ENCODE measurements at places on chromosomes 5 and 9.
A peak's percentile ranks its signal among the peaks of the same experiment; 100 is the strongest.

DNA sequence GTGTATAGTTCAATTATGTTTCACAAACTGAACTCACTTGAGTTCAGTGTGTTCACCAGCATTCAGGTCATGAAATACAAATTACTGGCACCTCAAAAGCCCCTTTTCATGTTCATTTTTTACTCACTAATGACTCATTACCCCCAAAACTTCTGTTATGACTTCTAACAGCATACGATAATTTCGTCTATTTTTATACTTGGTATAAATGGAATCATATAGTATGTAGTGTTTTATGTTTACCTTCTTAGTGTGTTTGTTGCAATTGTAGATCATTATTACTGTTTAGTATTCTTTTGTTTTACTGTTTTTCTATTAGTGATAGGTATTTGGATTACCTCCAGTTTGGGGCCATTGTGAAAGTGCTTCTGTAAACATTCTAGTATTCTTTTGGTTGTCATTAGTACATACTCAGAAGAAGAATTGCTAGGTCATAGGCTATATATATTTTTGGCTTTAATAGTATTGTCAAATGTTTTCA lies 33.4 kb downstream of the DDX4 start:
- ATAC-seq = no peak

DNA sequence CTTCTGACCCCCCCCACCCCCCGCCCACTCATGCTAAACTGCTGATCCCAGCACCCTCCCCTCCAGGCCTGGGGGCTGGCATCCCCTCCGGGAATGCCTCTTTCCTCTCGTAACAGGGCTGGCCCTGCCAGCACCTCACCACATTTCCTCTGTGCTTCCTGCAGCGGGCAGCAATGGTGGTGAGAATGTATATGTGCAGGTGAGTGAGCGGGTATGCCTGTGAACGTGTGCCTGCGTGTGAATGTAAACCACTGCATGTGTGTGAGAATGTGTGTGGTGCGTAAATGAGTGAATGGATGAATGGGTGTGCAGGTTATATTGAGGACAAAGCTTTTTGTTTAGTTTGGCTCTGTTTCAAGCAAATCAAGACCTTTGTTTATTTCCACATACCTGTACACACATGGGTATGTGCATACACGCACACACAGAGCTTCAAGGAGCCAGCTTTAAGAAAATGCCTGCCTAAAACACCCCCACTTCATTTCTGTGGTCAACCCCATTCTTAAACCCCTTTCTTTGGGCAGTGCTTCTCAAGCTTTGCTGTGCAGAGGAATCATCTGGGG lies 95.7 kb upstream of the SHB start:
- ATAC-seq = peak; percentile 48

DNA sequence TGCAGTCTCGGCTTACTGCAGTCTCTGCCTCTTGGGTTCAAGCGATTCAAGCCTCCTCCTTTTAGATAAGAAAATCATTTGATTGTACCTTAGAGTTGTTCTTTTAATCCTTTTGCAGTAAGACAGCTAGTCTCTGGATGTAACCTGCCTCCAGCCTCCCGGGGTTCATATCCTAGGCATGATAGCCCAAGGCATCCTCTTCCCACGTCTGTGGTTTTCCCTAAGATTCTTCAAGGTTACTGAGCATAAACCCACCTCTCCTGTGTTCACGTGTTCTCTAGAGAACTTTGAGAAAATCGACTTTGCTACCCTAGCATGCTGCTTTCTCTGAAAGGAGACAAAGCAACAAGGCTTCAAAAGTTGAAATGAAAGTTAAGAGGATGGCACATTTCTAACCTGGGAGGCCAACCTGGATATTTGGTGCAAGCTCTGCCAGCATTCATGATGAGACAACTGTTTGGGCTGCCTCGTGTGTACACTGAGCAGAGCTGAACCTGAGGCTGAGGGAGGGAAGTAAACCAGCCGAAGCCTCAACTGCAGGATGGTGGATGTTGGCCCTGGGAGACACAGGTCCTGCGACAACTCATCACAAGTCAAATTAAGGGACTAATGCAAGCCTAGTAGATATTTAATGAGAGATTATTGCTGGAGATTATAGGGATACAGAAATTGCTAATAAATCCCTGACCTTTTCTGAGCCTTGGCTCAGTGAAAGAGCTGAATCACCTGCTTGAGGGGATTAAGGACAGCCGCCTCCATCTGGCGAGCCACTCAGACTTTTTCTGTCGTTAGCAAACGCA lies 261.8 kb downstream of the ARHGAP26 start:
- ATAC-seq = peak; percentile 64

DNA sequence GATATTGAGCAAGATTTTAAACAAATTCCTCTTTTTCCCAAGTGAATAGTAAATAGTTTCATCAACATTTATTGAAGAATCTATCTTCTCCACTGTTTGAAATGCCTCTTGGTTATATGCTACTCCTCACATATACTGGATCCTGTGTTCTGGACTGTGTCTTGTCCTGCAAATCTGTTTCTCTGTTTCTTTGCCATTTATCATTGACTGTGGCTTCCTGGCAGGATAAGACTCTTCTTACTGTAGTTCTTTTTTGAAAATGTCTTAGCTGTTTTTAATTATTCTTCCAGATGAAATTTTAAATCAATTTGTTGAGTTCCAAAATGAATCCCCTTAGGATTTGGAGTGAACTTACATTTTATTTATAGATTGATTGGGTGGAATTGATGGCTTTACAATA lies 27.8 kb downstream of the RALGPS1 start:
- ATAC-seq = no peak

- ATAC-seq = peak; percentile 65
These were observed 110.5 kb upstream of the CDKN2B start for GRCh38 chr9:22119522-22120158.

DNA sequence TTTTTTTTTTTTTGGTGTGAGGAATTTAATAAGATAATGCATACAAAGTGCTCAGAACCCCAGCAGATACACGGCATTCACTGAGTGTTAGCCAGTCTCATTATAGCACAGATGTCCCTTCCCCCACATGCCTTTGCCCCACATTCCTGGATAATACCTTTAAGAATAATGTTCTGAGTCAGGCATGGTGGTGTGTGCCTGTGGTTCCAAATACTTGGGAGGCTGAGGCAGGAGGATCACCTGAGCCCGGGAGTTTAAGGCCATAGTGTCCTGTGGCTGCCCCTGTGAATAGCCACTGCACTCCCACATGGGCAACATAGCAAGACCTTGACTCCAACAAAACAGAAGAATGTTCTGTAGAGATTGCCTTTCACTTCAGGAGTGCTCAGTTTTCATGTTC lies 24.2 kb upstream of the ANKRD18A start:
- ATAC-seq = no peak

GRCh38 chr5:26259081-26259480 lies 779.3 kb downstream of the CDH9 start:
- ATAC-seq = no peak

- ATAC-seq = peak; percentile 37
These were observed 24.0 kb downstream of the CHD1 start for GRCh38 chr5:98904780-98905179.

GRCh38 chr9:21434202-21435014 lies 5.8 kb upstream of the IFNA1 start:
- ATAC-seq = peak; percentile 42

- no peak for ATAC-seq
These were observed 31.6 kb upstream of the NAA35 start for GRCh38 chr9:85909390-85909789.

GRCh38 chr5:53924392-53924791 lies 364.0 kb downstream of the NDUFS4 start:
- no peak for ATAC-seq

DNA sequence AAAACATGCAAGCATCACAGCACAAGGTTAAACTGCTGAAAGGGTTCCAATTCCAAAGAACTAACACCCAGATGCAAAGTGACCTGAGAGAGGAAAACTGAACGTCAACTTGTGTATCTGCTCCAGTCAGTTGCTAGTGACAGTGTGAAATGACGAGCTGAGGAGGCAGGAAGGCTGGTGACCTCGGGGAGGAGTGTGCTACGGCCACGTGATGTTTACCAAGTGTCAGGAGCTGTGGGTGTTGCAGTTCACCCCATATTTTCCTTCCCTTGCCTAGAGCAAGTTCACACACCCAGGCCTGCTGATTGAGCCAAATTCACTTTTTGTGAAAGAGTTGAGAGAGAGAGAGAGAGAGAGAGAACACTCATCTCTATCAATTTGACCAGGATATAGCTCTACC lies 231.6 kb upstream of the ANKH start:
- peak; percentile 84 for ATAC-seq

DNA sequence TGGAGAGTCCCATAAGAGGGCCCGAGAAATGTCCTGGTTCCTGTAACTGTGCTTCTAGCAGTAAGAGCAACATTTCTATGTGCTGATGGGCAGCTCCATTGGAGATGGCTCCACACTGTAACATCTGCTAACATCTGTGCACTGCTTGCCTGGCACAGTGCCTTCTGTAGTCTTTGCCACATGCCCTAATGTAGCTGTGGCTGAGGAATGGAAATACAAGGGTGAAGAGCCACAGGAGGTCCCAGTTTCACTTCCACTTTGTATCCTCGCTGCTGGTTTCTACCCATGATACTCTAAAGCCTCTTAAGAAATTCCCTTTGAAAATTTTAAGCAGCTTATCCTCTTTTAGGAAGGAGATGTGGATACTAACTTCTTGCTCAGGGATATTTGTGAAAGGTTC lies 97.4 kb downstream of the HOMER1 start:
- no peak for ATAC-seq

GRCh38 chr5:155728146-155728856 lies 598.7 kb upstream of the SGCD start:
- ATAC-seq = peak; percentile 73

GRCh38 chr5:3958389-3958788 lies 362.8 kb downstream of the IRX1 start:
- no peak for ATAC-seq

GRCh38 chr5:50299896-50300295 lies 141.2 kb downstream of the EMB start:
- no peak for ATAC-seq

GRCh38 chr5:80516826-80517225 lies 28.9 kb downstream of the FAM151B start:
- no peak for ATAC-seq

GRCh38 chr5:94498199-94498598 lies 120.2 kb downstream of the KIAA0825 start:
- ATAC-seq = peak; percentile 91

- no peak for ATAC-seq
These were observed 205.3 kb downstream of the DEPDC1B start for GRCh38 chr5:60494635-60495034.

GRCh38 chr5:145718956-145719355 lies 116.2 kb downstream of the PRELID2 start:
- no peak for ATAC-seq

GRCh38 chr9:122145592-122145863 lies 14.1 kb downstream of the NDUFA8 start:
- ATAC-seq = no peak

- ATAC-seq = no peak
These were observed 50.3 kb downstream of the NSD1 start for GRCh38 chr5:177183766-177184360.

- no peak for ATAC-seq
These were observed 39.2 kb downstream of the YIPF5 start for GRCh38 chr5:144131261-144131660.

- ATAC-seq = peak; percentile 41
These were observed 36.0 kb downstream of the SARDH start for GRCh38 chr9:133701981-133702797.

GRCh38 chr9:83444110-83444509 lies 94.1 kb downstream of the FRMD3 start:
- no peak for ATAC-seq

- peak; percentile 68 for ATAC-seq
These were observed 456.2 kb downstream of the RASEF start for GRCh38 chr9:82606492-82607382.

DNA sequence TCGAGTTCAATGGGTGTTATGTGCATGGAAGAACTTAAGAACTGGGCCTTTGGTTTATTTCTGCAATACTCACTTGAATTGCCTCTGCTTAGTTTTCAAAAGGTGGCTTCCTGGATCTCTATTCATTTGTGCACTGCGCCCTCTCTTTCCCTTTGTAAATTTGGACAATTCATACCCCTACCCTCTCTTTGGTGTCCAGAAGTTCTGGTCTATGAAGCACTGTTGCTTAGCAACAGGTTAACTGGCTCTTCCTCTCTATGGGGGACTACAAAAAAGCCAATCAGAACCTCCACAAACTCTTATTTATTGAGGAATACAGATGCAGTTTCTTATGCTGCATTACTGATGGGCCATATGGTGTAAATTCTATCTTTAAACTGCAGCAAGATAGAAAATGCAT lies 13.5 kb upstream of the FAM120A start:
- no peak for ATAC-seq

DNA sequence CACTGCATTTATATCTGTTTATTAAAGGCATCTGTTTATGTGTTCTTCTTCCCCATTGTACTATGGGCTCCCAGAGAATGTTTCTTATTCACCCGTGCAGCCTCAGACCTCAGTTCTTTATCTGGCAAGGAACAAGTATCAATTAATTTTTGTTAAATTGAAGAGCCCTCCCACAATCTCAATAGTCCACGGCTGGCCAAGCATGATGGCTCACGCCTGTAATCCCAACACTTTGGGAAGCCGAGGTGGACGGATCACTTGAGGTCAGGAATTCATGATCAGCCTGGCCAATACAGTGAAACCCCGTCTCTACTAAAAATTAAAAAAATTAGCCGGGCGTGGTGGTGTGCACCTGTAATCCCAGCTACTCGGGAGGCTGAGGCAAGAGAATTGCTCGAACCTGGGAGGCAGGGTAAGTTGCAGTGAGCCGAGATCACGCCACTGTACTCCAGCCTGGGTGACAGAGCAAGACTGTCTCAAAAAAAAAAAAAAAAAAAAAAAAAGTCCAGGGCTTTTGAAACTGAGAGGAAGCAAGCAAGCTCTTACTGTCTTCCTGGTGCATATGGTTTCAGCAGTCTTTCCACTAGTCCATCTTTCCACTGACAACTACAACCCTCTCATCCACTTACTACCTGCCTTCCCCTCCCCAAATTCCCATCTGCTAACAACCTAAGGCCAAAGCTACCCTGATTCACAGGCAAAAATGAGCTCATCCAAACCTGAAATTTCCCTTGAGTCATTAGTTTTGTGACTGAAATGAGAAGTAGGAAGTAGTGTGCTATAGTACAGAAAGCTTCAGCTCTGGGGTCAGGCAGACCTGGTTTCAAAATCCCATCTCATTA lies 2.3 kb upstream of the HK3 start:
- no peak for ATAC-seq

DNA sequence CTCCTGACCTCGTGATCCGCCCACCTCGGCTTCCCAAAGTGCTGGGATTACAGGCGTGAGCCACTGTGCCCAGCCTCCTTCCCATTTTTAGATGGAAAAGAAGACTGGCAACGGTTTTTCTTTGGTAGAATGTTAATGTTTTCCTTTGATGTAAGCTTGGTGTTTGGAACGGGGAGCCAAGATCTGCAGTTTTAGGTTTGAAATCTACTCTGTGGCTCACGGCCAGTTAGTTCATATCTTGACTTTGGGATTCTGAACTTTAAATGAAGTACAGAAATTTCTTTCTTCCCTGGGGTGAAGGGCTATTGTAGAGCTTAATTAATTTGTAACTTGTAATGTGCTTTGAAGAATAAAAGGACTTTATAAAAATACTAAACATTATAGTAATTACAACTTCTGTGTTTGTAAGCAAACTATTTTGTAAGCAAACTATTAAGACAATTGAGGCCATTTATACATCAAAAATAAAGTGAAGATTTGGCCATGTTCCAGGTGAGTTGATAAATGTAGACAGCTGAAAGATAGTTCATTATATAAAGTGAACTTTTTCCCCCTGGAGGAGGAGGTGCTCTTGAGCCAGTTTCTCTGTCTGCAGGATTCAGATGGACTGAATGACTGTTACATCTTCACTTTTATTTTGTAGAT lies 117.1 kb upstream of the TUT7 start:
- no peak for ATAC-seq

GRCh38 chr9:90538566-90538965 lies 104.1 kb downstream of the DIRAS2 start:
- ATAC-seq = no peak

- ATAC-seq = no peak
These were observed 43.9 kb downstream of the SHLD3 start for GRCh38 chr5:65668696-65669095.

Data from esophagus mucosa (tissue), 1 donor.